ENCODE measurements at places on chromosomes 7 and 10.

DNA sequence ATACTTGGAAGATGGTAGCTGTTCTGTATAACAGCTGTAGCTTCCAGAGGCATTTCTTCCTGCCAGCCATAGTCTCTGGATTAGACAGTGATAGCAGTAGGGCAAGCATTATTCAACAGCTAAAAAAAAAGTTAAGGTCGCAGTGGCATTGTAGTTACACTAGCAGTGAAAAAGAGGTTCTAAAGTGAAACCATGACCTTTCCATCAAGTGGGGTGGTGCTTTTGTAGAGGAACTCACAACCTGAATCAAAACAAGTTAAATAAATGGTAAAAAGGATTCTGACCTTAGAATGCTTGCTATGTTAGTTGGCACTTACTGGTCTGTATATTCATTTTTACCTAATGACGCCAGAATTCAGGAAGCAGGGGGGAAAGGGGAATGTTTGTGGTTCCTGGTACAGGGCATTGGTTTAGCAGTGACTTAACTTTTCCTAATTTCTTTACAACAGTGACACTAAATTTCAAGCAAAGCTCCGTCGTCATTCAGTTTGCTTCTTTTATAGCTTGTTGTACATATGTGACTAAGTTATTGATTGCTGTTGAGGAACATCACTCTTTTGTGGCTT is 55.0 kb downstream of the GBF1 start:
- DNase-seq, result peak; percentile 84

- DNase-seq, result no peak
These were observed 49.2 kb upstream of the FAM133B start for GRCh38 chr7:92639213-92639896.

GRCh38 chr10:10892290-10892875 is 125.3 kb upstream of the CELF2 start:
- DNase-seq, result no peak

DNA sequence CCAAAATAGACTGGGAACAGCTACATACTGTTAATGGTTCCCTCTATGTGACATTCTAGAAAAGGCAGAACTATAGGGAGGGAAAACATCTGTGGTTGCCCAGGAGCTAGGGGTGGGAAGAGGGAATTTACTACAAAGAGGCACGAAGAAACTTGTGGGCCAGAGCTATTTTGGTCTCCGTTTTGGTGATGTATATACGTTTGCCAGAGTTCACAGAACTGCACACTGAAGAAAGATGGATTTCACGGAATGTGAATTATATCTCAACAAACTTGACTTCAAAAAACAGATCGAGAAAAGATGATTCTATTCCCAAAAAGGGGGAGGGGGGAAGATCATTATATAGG is 386 bp upstream of the AS3MT start:
- no peak for DNase-seq

- DNase-seq, result peak; percentile 85
These were observed 85.0 kb upstream of the KIF5B start for GRCh38 chr10:32141018-32141807.

DNA sequence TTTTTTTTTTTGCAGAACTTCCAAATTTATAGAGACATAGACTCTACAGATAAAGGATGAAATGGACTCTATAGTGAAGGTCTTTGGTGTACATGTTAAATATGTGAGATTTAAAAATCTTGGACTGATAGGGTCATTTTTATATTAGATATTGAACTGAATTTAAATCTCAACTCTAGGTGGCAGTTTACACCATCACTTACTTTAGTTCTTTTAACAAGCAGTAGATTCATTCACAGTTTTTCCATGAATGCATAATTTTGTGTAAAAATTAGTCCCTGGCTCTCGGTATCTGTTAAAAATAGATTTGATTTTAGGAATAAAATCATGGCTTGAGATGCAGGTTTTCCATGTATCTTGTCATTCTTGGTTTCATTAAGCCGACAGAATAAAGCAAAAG is 31.1 kb upstream of the SNX13 start:
- peak; percentile 59 for DNase-seq

DNA sequence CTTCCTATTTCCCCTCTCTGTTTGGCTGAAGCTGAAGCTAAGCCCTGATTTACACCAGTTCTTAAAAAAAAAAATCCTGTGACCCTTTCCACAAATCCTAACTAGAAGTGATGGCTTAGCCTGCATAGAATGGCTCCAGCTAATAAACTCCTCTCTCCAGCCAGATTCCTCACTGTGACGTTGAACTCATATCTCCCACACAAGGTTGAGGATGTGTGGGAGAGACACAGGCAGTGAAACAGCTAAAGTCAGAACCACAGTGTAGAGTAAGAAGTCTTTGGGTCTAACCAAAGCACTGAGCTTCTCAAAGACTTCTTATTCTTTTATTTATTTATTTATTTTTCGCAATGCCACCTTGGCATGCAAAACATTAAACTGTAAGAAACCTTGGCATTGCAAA is 268.3 kb downstream of the SNX13 start:
- DNase-seq, result no peak

GRCh38 chr7:42639930-42640329 is 271.9 kb downstream of the C7orf25 start:
- no peak for DNase-seq

DNA sequence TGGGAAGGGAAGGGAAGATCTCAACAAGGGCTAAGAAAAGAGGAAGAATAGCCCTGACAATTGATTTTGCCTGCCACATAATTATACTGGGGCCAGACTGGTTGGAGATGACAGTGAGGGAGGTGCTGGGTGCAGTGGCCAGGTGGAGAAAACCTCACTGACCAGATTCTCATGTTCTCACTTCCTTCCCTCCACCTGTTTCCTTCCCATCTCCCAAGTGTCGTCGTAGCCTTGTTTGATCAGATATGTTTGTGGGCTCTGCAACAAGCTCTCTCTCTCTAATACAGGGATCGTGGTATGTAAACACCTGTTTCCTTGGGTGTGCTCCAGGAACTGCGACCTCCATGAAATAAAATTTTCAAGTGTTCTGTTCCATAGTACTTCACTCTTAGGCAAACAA is 60.2 kb downstream of the VCL start:
- no peak for DNase-seq

GRCh38 chr10:58063861-58064480 is 203.7 kb downstream of the IPMK start:
- DNase-seq, result no peak

GRCh38 chr7:47423196-47423595 is 158.7 kb downstream of the TNS3 start:
- no peak for DNase-seq

DNA sequence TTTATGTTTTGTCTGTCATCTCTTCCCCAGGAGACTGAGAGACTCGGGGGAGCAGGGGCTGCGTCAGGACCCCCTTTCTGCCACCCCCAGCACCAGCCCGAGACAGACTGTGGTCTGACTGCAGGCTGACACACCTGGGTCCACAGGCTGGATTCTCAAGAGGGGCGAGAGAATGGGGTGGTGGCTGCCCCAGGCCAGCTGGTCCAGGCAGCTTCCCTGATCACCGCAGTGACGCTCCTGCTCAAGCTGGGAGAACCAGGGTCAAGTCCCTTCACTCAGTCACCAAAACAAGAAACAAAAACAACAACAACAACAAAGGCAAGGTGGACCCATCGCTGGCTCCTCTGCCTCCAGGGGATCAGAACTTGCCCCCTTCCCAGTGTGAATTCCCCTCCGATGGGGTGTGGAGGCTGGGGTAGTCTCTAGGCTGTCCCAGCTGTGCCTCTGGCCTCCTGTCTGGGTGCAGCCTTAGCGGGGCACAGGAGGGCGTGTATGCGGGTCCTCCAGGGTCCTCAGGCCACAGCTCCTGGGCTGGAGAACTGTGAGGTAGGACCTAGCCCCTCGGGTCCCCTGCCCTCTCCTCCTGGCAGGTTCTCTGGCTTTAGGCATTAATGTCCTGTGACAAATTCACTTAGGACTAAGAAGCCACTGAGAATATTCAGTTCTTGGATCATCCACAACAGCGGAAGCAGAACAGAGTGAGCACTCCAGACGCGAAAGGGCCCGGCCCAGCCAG is 40.6 kb downstream of the PRKAG2 start:
- no peak for DNase-seq

- DNase-seq, result peak; percentile 74
These were observed 98.5 kb upstream of the INSIG1 start for GRCh38 chr7:155198901-155199845.

GRCh38 chr7:55500117-55500756 is 72.1 kb downstream of the VOPP1 start:
- no peak for DNase-seq

DNA sequence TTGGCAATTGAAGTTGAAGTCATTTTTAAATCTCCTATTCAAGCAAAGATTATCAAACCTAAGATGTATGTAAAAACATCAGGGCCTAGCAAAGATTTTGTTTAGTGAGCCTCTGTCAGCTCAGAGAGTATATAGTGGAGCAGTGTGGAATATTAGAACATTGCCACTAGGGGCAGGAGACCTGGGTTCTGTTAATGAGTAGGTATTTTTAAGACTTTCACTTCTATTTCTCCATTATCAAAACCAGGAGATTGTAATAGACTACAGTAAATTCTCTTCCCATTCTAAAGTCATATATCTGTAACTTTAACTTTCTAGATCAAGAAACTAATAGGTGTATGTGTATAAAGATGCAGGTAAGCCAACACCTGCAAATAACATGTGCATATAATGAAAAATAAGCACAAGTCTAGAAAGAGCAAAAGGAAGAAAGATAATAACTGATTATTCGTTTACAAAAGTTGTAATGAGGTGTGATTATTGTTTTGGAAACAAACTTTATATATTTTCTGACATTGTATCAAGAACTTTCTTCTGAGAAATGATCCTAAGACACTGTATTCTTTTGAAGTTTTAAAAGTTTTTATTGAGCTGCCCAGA is 64.4 kb downstream of the KCND2 start:
- DNase-seq, result peak; percentile 28

DNA sequence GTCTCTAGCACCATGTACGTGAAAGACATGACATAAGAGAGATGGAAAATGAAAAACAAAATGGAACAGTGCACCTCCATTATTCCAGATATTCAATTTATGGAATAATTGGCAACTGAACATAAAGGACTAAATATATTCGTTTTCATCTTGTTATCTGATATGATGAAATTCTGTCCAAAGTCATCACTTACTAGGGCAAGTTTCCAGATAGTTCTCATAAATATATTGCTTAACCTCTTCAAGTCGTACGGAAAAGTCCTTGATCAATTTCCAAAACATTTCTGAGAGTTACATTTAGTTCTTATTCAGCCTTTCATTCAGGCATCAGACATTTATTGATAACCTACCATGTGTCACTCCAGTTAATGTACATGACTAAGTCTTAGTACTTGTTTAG is 185.2 kb downstream of the HGF start:
- DNase-seq, result peak; percentile 58

DNA sequence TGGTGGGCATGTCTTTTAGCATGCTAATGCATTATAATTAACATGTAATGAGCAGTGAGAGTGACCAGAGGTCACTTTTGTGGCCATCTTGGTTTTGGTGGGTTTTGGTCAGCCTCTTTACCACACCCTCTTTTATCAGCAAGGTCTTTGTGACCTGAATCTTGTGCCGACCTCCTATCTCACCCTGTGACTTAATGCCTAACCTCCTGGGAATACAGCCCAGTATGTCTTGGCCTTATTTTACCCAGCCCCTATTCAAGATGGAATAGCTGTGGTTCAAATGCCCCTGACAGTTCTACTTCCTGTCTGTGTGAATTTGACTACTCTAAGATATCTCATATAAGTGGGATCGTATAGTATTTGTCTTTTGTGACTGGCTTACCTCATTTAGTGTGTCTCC is 85.1 kb downstream of the EEPD1 start:
- DNase-seq, result no peak

DNA sequence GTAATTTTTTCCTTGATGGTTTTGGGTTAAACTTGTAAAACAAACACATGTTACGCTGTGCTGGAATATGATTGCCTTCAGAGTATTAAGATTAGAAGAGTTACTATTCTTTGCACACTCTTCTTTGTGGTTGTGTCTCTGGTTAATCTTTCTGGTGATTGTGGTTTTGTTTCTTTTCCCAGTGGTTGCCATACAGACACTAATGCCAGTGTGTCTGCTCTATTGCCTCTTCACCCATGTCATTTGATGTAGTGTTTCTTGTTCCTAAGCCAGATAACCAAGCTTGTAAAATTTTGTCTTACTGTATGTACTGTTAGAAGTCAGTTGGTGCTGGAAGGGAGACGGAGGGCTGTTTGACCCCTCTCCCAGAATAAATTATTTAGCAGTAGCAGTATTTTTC is 124.8 kb downstream of the PHTF2 start:
- peak; percentile 15 for DNase-seq

- peak; percentile 69 for DNase-seq
These were observed 311.9 kb downstream of the HGF start for GRCh38 chr7:81457852-81458522.

- DNase-seq, result no peak
These were observed 146.7 kb upstream of the MGMT start for GRCh38 chr10:129320340-129320739.

DNA sequence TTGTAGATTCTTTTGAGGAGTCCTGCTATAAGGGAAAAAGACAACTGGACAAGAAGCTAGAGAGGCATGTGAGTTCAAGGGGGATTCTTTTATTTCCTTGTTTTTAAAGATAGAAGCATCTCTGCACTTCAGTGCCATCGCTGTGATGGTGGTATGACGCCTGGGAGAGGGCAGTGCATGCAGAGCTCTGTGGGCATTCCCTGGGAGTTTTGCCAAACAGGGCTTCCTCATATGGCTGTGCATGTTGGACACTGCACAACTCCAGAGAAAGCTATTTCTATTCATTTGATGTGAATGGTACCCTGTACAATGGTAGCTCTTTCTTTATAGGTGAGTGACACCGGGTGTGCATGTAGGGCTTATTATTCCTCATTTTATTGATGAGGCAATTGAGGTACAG is 599.5 kb upstream of the DPP6 start:
- no peak for DNase-seq

GRCh38 chr7:134649226-134649775 is 2.6 kb downstream of the BPGM start:
- DNase-seq, result no peak

DNA sequence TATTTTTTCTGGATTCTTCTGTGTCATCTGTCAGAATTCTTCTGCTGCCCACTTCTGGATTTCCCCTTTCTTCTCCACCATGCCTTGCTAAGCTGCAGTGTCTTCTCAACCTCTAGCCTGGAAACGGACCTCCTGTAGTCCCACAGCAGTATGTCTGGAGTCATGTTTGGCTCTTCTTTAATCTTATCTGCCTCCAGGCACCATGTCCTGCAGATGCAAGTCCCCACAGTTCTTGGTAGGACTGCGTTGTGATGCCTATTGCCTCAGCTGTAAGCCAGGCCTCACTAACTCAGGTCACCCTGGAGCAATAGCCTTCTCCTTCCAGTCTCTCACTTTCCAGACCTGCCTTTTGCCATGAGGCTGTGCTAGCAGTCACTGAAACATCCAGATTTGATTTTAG is 268.3 kb downstream of the POM121L12 start:
- DNase-seq, result no peak

- DNase-seq, result peak; percentile 47
These were observed 47.9 kb downstream of the PIP4K2A start for GRCh38 chr10:22666287-22667092.

GRCh38 chr10:18268005-18268404 is 127.8 kb downstream of the CACNB2 start:
- no peak for DNase-seq

GRCh38 chr10:72277340-72277995 is 3.7 kb downstream of the DDIT4 start:
- DNase-seq, result peak; percentile 70

GRCh38 chr7:27958933-27959548 is 219.1 kb downstream of the TAX1BP1 start:
- no peak for DNase-seq

All from cardiac fibroblast (primary cell).